ENCODE measurements at places on chromosomes 1 and 21. TPM values are rescaled to one million over a fixed set of nuclear protein-coding genes. Genes with fewer than 3 reads are reported as not detected.

DNA sequence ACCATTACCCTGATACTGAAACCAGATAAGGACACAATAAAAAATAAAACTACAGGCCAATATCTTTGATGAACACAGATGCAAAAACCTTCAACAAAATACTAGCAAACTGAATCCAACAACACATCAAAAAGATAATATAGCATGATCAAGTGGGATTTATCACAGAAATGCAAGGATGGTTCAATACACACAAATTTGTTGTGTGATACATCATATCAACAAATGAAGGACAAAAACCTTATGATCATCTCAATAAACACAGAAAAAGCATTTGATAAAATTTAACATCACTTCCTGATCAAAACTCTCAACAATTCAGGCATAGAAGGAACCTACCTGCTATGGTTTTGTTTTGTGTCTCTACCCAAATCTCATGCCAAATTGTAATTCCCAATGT is 74.3 kb upstream of the VANGL1 start:
- DNase-seq, result no peak

- DNase-seq, result no peak
Observed at GRCh38 chr1:201185527-201186128, 5.0 kb upstream of the IGFN1 start.

The DESI2 gene
- 40.7 TPM for total RNA-seq

DNA sequence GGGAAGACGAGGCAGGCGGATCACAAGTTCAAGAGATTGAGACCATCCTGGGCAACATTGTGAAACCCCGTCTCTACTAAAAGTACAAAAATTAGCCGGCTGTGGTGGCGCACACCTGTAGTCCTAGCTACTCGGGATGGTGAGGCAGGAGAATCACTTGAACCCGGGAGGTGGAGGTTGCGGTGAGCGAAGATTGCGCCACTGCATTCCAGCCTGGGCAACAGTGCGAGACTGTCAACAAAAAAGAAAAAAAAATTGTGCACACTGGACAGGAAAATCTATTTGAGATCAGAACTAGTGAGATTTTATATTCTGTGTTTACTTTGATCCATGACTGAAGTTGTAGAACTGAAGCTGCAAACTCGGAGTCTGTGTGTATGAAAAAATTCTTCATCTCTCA is 40.2 kb downstream of the SNRPE start:
- no peak for DNase-seq

DNA sequence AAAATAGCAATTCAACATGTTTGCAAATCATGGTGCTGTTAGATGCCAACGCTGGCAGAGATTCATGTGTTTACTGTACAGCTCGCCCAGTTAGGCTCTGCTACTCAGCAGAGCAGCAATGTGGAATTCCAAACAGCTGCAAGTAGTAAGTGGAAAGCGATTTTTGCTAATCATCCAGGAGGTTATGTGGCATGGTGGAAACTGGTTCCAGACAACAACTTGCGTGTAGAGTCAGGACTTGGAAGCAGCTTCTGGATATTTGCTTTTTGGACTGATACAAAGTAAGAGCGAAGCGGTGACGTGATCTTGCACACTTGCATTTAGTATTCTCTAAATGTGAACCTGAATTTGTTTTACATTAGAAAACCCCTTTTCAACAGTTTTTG is 27.1 kb upstream of the HHAT start:
- DNase-seq, result no peak

The MTHFR gene
- total RNA-seq, result 25.8 TPM

The CFAP74 gene
- total RNA-seq, result not detected

Measured in A673 (cell line).